ENCODE measurements at places on chromosomes 4 and X.
A peak's percentile ranks its signal among the peaks of the same experiment; 100 is the strongest.

GRCh38 chr4:32189130-32189529, 1469.0 kb downstream of the PCDH7 start:
- no peak for DNase-seq

GRCh38 chr4:169885893-169886292, 128.1 kb upstream of the HPF1 start:
- DNase-seq: no peak

DNA sequence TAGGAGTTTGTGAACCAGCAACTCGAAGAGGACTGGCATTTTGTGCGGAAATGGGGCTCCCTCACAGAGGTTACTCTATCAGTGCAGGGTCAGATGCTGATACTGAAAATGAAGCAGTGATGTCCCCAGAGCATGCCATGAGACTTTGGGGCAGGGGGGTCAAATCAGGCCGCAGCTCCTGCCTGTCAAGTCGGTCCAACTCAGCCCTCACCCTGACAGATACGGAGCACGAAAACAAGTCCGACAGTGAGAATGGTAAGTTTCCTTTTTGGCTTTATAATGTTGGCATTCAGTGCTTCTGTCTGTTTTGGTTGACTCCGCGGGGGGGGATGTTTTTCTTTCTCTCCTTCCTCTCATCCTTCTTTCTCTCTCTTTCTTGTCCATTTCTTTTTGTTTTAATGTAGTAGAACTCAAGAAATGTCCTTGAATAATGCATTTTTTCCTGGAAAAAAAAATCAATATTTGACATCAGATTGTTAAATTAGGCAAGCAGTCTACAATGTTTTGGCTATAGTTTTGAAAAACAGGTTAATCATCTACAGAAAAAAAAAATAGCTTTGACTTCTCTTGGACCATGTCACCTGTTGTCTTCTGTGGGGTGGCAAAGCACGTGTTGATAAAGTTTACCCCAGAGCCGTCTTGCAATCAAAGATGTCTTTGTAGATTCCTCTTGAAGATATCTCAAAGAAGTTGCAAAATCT, 103.6 kb downstream of the TENM3 start:
- no peak for DNase-seq

DNA sequence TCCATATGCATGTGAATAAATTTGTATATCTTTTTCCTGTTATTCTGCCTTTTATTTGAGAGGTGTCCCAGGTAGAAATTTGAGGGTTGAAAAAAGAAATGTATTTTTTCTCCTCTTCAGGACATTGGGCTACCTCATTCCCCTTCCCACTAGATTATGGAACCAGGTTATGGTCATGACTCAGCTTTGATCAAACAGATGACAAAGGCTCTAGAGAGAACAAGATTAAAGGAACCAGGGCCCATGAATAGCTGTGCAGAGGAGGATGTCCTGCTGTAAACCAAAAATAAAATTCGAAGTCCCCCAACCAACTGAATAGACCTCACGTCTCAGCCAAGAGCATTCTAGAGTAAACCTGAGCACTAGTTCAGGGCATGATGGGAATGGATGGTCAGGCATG, 313.2 kb downstream of the RAPGEF2 start:
- DNase-seq: no peak

DNA sequence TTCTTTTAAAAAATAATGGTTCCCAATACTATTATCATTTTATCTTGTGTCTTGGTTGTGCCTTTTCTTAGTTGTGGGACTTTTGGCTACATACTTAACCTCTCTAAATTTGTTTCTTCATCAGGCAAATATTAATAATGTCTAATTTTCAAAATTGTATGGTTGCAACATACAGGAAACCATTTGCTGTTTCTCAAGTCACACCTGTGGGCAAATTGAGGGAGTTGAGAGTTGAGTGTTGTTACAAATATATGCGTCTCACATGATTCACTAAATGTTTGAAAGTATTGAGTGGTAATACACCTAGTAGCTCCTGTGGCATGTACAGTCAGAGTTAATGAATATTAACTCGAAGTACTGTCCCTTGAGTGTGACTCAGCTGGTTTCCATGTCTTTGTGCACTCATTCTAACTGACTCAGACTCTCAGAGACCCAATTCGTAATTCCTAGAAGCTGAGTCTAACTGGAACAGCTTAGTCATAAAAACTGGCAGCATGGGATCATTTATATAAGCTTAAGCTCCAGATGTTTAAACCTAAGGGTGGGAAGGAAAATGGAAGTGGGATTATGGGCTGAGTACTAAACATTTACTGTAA, 802.4 kb downstream of the TRIML1 start:
- DNase-seq: peak; percentile 95

DNA sequence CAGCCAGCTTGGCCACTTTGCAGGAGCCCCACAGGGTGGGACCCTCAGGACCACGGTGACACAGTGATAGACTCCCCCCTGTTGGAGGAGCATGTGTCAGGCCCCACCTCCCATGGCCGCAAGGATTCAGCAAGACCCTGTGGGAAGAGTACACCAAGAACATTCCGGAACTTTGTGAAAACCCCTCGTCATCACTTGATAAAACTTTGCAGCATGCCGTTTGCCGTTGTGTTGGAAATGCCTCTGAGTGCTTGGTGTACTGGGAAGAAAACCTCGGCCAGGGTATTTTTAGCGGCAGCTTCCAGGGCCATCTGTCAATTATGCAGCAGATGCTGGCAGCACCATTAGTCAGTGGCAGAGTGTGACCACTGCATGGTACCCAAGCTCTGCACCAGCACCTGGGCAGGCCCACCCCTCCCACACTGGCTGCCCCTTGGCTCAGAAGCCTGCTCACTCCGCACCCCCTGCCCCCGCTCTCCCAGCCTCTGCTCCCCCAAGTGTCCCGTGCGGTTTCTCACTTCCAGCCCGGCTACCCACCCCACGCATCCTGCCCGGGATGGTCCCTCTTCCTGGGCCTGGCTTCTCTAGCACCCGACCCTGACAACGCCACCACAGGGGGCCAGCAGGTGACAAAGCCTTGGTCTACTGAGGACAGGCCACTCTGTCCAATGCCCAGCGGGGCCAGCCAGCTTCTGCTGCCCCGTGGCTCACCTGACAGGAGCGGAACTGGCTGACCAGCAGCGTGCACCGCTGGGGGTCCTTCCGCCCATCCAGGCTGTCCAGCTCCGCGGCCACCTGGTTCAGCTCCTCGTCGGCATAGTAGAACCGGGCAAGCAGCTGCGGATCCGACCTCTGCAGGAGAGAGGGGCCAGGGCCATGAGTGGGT, 65.0 kb downstream of the ZFYVE28 start:
- no peak for DNase-seq

GRCh38 chrX:72107320-72107719, 24.4 kb downstream of the RTL5 start:
- DNase-seq: no peak

DNA sequence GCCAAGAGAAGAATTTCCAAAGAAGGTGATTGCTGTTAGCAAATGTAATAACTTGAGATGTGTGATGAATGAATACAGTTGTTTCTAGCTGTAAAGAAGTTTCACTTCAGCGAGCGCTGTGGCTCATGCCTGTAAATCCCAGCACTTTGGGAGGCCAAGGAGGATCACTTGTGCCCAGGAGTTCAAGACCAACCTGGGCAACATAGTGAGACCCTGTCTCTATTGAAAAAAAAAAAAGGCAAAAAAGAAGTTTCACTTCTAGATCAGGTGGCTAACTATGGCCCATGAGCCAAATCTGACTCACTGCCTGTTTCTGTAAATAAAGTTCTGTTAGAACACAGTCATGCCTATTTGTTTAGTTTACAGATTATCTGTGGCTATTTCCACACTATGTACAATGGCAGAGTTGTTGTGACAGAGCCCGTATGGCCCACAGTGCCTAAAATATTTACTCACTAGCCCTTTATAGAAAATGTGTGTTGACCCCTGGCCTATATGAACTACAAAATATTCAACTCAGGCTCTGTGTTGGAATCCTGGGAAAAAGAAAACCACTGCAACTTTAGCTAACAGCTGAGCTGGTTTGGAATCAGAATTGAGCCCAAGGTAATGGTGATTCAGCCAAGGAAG, 54.1 kb upstream of the PRPS1 start:
- DNase-seq: no peak

GRCh38 chr4:172095161-172095560, 282.0 kb downstream of the GALNTL6 start:
- no peak for DNase-seq

- no peak for DNase-seq
Observed at GRCh38 chr4:36348403-36348938, 67.1 kb downstream of the DTHD1 start.

DNA sequence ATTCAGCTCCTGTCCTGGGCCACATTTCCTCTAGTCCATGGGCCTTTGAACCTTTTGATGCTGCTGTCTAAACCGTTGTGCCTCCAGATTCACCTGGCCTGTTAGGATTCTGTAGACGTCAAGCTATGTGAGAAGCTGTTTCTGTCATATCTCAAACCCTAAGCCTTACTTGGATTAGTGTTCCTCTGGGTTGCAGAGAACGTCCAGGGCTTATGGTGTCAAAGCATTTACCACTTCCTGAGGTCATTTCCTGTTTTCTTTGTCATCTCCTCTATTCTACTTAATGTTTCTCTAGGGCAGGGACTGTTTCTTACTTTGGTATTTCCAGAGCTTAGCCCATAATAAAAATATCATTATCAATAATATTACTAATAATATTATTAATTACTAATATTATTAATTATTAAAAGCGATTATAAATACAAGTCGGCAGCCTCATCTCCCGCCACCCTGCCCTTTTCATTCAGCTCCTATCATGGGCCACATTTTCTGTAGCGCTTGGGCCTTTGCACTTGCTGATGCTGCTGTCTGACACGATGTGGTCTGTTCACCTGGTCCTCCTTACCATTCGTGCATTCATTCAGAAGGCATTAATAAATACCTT, 19.1 kb downstream of the PRIMPOL start:
- DNase-seq: no peak

DNA sequence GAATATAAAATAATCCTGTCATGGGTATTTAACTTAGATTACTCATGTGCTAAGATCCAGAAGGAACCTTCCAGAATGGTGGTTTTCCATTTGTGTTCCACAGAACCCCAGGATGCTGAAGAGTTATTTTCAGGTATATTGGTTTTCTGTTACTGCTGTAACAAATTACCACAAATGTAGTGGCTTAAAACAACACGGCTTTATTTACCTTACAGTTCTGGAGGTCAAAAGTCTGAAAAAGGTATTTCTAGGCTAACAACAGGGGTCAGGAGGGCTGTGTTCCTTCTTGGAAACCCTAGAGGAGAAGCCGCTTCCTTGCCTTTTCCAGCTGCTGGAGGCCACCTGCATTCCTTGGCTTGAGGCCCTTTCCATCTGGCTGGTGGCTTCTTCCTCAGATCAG, 57.9 kb upstream of the HPSE start:
- no peak for DNase-seq

DNA sequence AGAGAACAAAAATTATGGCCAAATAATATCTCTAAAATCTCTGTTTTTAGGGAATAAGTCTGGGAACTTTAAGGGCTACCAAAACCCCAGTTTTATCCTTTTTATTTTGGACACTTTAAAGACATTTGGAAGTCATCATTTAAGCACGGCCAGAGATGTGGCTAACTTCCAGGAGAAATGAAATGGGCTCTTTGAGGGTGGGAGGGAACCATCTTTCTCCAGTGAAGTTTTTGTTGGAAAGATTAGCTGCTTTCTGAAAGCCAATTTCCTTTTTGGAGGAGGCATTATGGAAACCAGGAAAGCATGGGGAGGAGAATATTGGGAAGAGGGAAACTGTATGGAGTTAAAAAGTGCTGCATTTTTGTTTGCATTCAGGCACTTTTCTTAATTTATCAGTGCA, 4.8 kb downstream of the VSIG1 start:
- DNase-seq: no peak

- DNase-seq: no peak
Observed at GRCh38 chr4:109809655-109810054, 5.9 kb upstream of the GAR1 start.

- no peak for DNase-seq
Observed at GRCh38 chr4:105281124-105281415, 134.4 kb downstream of the TET2 start.

DNA sequence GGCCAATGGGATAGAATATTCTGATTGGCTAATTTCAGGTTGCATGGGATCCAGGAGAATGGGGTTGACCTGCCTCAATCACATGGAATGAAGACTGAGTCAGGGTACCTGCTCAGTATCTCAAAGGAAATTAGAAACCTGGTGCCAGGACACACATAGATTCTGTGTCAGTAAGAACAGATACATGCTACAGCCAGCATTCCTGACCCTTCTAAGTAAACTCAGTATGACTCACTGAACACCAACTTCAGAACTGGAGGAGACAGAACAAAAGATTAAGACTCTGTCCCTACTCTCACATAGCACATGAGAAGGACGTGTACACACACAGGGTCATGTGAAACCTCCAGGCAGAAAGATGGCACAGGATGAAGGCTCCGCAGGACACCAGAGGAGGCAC, 54.5 kb downstream of the FAM184B start:
- no peak for DNase-seq

GRCh38 chr4:14812101-14812500, 190.2 kb upstream of the CPEB2 start:
- no peak for DNase-seq

- no peak for DNase-seq
Observed at GRCh38 chr4:165610679-165611437, 232.1 kb downstream of the CPE start.

- DNase-seq: no peak
Observed at GRCh38 chr4:171636606-171637005, 176.6 kb upstream of the GALNTL6 start.

GRCh38 chrX:10110984-10111363, 45.8 kb upstream of the CLCN4 start:
- DNase-seq: no peak

GRCh38 chrX:54633641-54634040, 103.6 kb downstream of the GNL3L start:
- peak; percentile 10 for DNase-seq

GRCh38 chrX:11431786-11432185, 138.6 kb downstream of the AMELX start:
- no peak for DNase-seq

DNA sequence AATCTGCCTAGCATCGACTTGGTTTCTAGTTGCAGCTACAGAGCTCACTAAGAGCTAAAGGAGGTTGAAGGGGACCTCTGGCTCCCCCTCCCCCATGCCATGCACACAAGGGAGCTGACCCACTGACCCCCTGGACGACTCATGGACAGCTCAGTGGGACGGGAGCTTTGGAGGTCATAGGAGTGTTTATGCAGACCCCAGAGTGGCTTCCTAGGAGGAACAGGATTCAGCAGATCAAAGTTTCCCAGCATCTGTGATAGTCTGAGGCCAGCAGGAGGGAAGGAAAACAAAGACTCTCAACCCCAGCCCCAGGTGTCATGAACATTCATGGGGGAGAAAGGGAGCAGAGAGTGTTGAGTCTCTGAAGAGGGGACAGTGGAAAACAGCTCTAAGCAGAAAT, 104.4 kb downstream of the ARSF start:
- no peak for DNase-seq

Measured in AG04449 (cell line).